NCI-H1930 (cell line): ENCODE measurements at places on chromosomes 2 and 18.

- DNase-seq = no peak
Measured at GRCh38 chr2:237590272-237591140, at the start of gene RAB17. RAB17 (minus strand) TSS chr2:237590734; CDS start chr2:237586154, 4,580 bp downstream.

DNA sequence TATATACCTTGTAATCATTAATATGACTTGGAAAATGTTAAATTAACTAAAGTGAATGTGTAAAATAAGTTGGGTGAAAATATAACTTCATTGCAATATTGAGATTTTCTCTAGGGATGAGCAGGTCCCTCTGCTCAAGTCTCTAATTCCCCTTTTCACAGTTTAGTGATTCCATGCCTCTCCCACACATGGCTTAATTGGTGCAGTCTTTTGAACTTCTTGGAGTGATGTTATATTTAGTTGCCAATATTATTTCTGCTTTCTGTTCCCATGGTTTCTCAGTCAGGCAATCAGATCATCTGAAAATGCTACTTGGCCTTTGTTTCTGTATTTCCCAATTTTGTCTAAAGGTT lies 233.7 kb upstream of the SPOPL start:
- no peak for DNase-seq

- no peak for DNase-seq
Measured at GRCh38 chr2:14422426-14422825, 210.1 kb upstream of the LRATD1 start.

DNA sequence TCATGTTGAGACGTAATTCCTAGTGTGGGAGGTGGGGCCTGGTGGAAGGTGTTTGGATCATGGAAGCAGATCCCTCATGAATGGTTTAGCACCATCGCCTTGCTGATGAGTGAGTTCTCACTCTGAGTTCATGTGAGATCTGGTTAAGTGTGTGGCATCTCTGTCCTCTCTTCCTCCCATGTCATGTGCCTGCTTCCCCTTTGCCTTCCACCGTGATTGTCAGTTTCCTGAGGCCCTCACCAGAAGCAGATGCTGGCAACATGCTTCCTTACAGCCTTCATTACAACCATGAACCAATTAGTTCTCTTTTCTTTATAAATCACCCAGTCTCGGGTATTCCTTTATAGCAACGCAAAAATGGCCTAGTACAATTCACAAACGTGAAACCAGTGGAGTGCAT lies 14.6 kb upstream of the MCM6 start:
- DNase-seq = no peak

DNA sequence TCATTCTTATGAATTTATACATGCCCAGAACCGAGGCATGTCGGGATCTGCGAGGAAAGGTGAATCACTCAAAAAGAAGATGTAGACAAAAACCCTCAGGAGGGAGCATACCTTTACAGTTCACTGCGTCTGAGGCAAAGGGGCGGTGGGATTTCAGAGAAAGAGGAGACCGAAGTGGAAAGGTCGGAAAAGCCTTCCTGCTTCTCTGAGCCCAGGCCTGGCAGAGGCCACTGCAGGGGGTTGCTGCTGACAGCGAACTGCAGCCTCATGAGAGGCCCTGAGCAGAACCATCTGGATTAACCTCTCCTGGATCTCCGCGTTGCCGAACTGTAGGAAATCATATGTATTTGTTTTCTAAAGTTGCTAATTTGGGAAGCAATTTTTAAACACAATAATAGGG lies 713.1 kb upstream of the SOX11 start:
- no peak for DNase-seq

DNA sequence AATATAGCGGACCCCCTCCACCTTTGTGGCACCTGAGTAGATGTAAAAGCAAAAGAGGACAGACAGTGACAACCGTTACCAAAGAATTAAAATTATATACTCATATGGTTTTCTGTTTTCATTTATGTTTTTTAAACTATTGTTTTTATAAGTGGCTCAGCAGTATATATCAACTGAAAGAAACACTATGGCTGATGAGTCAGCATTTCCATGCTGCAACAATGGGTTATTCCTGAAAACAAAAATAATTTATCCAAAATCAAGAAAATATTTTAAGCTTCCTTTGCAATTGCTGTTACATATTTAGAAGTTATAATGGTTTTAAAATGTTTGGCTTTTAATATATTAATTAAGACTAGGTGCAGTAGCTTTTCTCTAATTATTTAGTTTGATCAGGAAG lies 17.7 kb downstream of the MRPS9 start:
- DNase-seq = no peak
